ENCODE measurements at places on chromosomes 2 and 18.
A peak's percentile ranks its signal among the peaks of the same experiment; 100 is the strongest.

DNA sequence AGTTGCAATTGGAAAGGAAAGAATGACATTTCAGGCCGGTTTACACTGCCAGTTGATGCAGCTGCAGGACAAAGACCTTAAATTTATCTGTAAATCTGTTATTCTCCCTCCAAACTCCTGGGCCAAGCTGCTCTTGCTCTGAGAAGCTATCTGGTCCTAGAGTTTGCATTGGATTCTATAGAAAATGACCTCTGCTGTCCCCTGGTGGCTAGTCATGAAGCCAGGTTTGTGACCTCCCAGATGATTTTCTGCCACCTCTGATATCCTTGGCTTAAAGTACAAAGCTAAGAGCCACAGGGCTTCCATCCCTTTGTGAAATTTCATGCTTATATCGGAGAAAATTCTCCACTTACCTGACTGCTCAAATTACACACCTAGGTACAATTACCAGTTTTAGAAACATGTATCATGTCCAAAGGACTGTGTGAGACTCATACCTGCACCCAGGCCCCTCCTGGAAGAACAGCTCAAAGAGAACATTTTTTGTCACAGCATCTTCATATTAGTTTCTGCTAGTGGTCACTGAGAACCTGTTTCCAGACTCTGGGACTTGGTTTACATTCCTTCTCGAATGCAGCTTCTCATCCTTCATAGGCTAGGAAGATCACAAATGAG, 28.9 kb upstream of the IER3IP1 start:
- DNase-seq, result peak; percentile 4

DNA sequence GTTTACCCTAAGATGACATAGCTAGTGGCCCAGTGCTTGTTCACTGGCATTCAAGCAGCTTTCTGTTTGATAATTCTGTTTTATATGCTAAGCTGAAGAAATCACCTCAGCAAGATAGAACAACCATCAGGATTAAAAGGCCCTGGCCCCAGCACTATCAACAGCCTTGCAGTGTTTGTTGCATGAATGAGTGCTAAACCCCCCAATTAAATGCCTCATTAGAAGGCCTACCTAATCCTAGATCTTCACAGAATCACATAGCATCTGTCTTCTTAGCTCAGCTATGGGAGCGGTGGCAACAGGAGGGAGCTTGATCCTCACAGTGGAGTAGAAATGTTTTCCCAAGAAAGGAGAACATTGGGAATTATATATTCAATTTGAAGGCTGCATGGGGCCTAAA, 194.1 kb upstream of the HNMT start:
- no peak for DNase-seq

- no peak for DNase-seq
Measured at GRCh38 chr18:35122586-35123224, 81.5 kb downstream of the MAPRE2 start.

- DNase-seq, result no peak
Measured at GRCh38 chr2:239644011-239644410, 243.2 kb upstream of the HDAC4 start.

DNA sequence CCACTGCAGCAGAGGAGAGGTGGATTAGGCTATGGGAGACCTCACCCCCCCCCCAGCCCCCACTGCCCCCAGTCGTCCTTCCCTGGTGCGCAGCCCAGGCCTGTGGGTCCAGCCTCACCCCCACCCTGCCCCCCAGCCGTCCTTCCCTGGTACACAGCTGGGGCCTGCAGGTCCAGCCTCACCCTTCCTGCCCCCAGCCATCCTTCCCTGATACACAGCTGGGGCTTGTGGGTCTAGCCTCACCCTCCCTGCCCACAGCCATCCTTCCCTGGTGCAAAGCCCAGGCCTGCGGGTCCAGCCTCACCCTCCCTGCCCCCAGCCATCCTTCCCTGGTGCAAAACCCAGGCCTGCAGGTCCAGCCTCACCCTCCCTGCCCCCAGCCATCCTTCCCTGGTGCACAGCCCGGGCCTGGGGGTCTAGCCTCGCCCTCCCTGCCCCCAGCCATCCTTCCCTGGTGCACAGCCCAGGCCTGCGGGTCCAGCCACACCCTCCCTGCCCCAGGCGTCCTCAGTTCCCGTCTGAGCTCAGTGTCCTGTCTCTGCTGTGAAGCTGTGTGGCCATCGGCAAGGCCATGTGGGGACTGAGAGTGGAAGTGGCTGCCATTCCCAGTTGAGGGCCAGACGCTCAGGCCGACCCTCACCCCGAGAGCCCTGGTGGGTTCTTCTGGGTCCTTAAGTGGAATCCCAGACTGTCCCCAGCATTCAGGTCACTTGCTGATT, 86.8 kb upstream of the SNTG2 start:
- DNase-seq, result no peak

DNA sequence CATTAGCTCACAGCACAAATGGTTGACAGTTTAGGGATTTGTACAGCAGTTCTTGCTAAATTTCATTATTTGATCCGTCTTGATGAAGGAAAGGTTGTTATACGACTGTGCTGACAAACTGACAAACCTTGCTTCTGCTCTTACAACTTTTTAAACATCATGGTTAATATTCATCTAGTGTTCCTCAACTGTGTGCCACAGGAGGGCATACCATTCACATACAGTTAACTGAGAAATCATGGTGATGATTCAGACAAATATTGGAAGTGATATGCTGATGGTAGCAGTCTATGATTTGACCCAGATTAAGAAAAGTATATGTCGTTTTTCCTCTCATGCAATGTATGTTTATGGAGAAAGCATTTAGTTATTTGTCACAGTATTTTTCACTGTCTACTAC, 129.8 kb upstream of the FSIP2 start:
- no peak for DNase-seq

- no peak for DNase-seq
Measured at GRCh38 chr2:158966312-158966711, 2.1 kb upstream of the TANC1 start.

- no peak for DNase-seq
Measured at GRCh38 chr2:218083352-218083676, 14.3 kb downstream of the RUFY4 start.

GRCh38 chr18:902229-902628, 2.4 kb upstream of the ADCYAP1 start:
- DNase-seq, result no peak

- no peak for DNase-seq
Measured at GRCh38 chr18:54206447-54206846, 18.0 kb downstream of the MBD2 start.

- DNase-seq, result no peak
Measured at GRCh38 chr2:197209246-197209645, 101.3 kb downstream of the ANKRD44 start.

DNA sequence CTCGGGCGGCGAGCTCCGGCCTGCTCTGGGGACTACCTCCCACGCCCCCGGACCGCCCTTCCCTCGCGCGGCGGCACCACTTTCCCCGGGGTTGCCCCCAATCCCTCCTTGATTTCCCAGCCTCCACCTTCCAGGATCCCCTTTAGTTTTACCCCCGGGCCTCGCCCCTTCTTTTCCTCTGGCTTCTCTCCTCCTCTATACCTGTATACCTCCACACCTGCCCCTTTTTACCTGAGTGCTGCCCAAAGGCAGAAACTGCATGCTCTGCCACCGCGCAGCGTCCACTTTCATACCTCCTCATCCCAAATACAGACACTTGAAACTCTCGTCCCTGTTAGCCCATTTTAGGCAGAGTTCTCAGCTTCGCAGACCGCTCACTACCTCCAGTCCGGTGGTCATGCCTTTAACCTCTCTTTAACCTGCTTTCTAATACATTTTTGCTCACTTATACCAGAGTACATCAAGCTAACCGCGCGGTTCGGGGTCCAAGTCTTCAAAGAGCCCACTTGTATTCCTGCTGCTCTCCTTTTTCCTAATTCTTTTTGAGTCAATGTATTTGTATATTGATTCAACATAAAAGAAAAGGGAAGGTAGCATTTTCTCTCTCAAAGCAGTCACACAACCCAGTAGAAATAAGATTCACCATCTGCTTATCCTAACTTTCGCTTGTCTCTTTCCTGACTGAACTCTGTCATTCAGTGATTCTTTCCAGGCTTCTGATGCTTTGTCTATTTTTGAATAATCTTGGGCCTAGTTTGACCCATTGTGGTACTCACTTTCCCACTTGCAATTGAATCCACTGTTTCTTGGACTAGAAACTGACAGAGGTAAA, 901 bp downstream of the SPOPL start:
- DNase-seq, result no peak

- no peak for DNase-seq
Measured at GRCh38 chr2:134917360-134917865, 1.2 kb upstream of the CCNT2 start.

DNA sequence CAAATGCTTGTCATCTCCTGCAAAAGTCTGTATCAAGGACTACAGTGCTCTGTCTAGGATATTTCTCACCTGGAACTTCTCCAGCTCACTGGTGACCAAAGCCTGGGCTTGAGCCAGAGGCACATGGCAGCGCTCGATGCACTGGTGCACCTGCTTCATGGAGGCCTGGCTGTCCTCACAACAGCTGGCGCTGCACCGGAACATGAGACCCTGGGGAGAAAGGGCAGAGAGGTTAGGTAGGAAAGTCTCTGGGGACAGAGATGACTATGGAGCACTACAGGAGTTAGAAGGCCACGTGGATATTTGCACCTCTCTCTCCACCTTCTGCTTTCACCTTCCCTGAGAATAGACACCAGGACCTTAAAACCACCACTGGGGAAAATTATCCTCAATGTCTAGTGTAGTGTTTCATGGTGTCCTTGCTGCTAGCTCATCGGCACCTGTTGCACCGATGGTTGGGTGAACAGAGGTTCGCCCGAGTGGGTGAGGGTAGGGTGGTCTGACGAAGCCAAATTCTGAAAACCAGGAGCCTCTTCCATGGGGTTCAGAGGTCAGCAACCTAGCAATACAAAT, 1.0 kb downstream of the FAM136A start:
- DNase-seq, result no peak

DNA sequence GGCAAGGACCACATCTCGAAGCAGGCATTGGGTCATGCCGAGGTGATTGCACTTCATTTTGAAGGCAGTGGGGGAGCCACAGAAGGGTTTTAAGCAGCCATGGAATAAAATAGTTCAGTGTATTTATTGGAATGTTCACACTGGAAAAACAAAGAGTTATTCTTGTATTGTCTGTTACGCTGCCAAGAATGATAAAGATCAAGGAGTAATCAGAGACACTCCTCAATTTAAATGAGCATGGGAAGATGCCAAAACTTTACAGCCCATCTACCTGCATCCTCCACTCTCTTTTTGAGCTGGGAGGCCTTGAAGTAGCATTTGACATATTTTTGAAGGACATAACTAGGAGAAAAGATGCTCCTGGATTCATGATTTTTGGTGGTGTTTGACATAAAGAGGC, 112.8 kb downstream of the DOCK10 start:
- DNase-seq, result no peak

DNA sequence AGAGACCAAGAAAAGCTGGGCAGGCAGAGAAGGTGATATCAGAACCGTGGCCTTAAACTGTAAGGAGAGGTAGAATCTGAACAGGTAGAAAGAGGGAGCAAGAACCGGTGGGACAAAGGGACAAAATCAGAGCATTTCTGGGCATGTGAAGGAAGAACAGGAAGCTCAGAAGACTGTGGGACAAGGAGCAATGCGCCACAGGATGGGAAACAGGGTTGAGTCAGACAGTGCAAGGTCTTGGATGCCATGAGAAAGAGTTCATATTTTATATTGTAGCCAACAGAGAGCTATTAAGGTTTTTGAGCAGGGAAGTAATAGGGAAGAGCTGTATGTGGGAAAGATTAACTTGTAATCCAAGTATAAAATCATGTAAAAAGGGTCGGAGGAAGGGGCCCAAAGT, 106.4 kb upstream of the UGP2 start:
- DNase-seq, result no peak

DNA sequence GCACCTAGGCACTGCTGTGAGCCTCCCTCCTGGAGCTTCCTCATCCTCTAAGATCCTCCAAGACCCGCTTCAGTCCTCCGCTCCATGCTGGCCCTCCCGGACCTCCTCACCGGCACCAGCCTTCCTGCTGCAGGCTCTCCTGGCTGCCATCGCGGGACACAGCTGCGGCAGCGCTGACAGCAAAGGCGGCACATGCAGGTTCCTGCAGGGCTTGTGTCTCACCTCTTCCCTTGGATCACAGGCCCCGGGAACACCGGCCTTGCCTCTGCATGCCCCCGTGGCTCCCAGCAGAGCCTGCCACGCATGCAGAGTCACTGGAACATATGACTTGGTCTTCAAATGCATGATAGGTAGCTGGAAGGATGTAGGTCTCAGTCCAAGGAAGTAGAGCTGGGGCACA, 67.2 kb downstream of the PTGR3 start:
- DNase-seq, result no peak

- no peak for DNase-seq
Measured at GRCh38 chr2:200003444-200003843, 48.1 kb downstream of the MAIP1 start.
